ENCODE measurements at places on chromosomes 2 and 18.
A peak's percentile ranks its signal among the peaks of the same experiment; 100 is the strongest.

DNA sequence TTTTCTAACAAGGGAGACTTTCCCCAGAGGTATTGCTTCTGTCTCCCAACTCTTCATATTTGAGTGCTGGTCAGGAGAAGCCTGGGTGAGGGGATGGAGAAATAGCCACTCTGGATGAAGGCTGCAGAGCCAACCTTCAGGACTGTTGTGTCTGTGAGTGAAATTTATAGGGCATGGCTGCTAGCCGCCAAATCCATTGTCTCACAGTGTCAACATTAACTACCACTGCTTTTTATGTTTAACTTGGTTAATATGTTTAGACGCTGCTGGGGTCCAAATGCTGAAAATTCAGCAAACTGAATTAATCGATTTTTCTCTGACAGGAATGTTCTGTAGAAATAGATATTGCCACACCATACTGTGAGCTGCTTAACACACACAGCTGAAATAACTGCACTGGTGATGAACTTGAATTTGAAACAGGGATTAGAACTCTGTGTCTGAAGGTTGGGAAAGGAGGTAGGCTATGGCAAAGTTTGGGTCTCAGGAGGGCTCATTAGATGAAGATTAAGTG is 281.0 kb downstream of the DCC start:
- no peak for DNase-seq

DNA sequence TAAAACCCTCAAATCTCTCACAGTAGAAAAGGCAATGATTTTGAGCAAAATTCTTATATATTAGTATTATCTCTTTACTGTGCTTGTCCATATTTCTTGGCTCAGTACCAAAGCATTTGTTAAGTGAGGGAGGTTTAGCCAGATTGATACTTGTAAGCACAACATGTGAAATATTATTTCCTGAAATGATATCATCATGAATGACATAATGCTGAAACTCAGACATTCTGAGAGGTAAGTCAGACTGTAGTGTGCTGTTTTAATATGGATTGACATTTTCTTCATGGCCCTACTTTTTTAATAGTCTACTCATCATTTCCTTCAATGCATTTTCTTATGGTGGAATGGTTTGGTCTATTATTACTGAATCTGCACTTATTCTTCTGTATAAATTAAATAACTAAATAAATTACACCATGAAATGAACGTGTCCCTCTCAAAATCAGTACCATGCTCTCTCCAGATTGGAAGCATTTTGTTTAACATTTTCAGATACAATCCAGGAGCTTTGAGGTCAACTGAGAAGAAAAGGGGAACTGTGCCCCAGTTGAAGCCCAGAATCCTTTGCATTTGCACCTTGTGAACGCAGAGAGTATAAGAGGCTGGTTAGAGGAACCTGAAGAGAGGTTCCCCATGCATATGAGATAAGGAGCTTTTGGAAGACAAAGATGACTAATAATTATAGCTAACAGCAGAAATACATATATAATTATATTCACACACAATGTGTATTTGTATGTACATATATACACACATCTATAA is 50.1 kb upstream of the CRACDL start:
- peak; percentile 26 for DNase-seq

- no peak for DNase-seq
Observed at GRCh38 chr18:48806551-48807261, 144.1 kb downstream of the SMAD7 start.

DNA sequence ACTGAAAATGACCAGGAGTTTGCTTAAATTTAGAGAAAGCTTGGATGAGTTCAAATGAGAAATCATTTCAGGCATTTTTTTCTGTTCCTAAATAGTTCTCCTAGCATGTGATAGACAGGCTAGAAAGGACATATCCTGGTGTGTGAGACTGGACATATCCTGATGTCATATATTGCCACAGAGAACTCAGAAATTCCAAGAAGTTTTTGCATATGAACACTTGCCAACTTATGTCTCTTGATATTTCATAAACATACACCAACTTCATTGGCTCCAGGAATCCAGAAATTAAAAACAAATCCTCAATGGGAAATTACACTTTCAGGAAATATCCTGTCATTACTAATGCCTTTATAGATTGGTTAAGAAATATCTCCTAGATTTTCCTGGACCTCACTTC is 2.9 kb upstream of the SERPINB4 start:
- no peak for DNase-seq

- DNase-seq = peak; percentile 2
Observed at GRCh38 chr2:12769492-12770105, 52.9 kb downstream of the TRIB2 start.

DNA sequence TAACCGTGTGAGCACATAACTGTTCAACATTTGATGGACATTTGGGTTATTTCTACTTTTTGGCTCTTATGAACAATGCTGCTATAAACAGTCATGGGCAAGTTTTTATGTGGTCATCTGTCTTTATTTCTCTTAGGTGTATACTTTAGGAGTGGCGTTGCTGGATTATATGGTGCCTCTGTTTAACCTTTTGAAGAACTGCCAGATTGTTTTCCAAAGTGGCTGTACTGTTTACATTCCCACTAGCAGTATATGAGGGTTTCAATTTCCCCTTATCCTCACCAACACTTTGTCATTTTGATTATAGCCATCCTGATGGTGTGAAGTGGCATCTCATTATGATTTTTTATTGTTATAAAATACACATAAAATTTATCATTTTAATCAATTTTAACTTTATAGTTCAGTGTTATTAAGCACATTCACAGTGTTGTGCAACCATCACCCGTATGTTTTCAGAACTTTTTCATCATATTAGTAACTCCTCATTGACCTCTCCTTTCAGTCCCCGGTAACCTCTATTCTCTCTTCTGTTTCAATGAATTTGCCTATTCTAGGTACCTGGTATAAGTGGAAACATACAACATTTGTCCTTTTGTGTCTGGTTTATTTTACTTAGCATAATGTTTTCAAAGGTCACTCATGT is 55.4 kb downstream of the EML4 start:
- DNase-seq = no peak

DNA sequence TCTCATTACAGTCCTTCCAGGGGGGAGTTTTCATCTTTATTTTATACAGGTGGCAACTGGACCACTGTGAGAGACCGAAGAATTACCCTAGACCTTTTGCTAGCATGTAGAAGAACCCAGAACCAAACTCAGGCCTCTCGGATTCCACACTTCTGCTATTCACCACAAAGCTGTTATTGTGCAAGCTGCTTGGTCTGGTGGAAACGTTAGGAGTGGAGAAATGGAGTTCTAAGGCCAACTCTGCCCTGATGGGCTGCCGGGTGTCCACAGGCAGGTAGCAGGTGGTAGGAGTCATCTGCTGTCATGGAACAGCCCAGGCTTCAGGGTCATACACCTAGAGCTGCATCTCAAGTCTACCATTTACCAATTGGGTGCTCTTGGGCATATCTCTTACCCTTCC is 218.8 kb downstream of the BCL11A start:
- DNase-seq = no peak

DNA sequence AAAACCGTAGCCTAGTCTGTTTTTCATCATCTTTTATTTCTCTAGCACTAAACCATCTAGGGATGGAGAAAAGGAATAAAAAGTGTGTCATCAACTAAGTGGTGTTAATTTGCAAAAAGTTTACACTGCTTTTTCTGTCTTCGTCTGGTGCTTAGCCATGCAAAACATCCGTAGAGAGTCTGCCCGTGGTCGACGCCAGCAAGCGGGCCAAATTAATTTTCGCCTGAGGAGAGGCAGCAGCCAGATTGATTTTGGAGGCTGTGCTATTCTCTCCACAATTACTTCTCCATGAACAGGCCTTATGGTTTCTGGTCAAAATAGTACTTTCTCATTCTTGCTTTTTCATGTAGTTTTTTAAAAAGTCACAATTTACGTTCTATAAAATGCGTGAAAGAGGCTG is 46.3 kb downstream of the TNFRSF11A start:
- DNase-seq = no peak

GRCh38 chr2:99710721-99711120 is 220.9 kb upstream of the REV1 start:
- DNase-seq = no peak

DNA sequence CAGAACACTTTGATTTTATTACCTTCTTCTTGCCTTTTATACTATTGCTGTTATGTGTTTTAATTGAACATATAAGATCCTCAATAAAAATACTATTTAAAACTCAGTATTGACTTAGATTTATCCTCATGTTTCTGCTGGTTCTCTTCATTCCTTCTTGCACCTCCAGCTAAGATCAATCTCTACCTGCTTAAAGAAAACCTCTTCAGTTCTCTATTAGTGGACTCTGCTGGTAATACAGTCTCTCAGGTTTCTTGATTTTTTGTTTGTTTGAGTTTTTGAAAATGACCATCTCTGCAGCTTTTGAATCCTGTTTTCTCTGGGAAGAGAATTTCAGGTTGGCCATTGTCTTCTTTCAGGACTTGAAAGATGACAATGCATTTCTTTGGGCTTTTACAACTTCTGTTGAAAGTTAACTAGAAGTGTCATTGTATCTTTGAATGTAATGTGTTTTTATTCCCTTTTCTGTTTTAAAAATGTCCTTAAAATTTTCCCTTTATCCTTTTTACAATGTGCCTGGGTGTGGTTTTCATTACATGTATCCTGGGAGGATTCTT is 29.8 kb upstream of the TMEM131 start:
- DNase-seq = peak; percentile 19

- DNase-seq = no peak
Observed at GRCh38 chr2:133568172-133568571, at the start of gene NCKAP5. Gene NCKAP5, minus strand, starts transcription at chr2:133568463. Its CDS starts 50,937 bp downstream, at chr2:133517526.

- no peak for DNase-seq
Observed at GRCh38 chr2:72214429-72215143, 66.9 kb upstream of the CYP26B1 start.

DNA sequence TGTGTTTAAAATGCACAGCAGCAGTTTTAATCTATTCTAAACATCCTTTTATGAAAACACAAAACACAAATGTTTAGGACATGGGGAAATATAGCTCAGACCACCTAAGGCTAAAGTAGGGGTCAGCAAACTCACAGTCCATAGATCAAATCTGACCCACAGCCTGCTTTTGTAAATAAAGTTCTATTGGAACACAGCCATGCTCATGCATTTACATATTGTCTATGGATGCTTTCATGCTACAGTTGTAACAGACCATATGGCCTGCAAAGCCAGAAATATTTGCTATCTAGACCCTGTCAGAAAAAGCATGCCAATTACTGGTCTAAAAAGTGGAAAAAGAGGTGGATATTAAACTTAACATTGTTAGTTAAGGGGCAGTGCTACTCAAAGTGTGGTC is 1105.4 kb upstream of the KLHL29 start:
- no peak for DNase-seq

DNA sequence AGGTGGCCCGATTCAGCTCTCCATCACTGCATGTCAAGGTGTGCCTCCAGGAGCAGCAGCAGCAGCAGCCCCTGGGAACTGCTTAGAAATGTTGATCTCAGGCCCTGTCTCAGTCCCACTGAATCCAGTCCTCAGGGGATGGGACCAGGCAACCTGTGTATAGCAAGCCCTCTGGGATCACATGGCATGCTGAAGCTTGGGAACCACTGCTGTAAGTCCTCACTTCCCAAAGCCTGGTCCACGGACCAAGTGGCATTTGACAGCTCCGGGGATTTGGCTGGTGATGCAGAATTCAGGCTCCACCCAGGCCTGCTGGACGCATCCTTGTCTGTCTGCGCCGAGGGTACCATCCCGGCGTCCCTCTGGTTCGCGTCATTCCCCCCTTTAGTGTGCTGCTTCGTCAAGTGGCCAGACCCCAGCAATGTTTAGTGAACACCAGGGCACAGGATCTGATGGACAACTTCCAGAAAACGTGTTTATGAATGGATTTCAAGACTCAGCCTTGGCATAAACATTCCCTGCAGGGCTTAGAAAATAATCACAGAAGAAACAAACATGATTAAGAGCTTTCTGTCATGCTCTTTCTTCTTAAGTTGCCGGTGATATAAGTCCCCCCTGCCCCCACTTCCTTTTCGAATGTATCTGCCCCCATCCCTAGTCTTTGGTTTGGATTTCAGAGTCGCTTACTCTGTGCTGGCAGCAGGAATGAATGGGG is 234.0 kb downstream of the GBX2 start:
- DNase-seq = no peak

- no peak for DNase-seq
Observed at GRCh38 chr2:169065864-169066517, 3.4 kb upstream of the DHRS9 start.

- no peak for DNase-seq
Observed at GRCh38 chr2:9287400-9288045, 80.9 kb downstream of the ASAP2 start.

GRCh38 chr2:40751981-40752380 is 300.1 kb upstream of the SLC8A1 start:
- DNase-seq = no peak

GRCh38 chr2:226970362-226970761 is 134.5 kb downstream of the RHBDD1 start:
- DNase-seq = no peak

DNA sequence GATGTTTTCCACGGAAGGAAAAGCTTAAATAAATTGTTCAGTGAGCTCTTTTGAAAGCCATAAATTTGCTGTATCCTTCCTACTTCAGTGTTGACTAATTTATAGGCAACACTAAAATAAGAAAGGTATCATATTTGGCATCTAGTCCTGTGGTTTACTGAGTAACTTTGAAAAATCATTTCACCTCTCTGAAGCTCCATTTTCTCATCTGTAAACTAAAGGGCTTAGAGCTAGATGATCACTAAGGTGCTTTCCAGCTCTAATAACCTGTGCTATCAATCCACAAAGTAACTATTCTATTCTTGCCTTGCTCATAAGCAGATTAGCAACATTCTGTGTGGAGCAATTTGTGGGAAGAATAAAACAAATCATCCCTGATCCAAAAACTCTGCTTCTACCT is 3.6 kb upstream of the MYOM1 start:
- no peak for DNase-seq

- DNase-seq = peak; percentile 59
Observed at GRCh38 chr18:74652392-74652988, 54.8 kb downstream of the ZNF407 start.

DNA sequence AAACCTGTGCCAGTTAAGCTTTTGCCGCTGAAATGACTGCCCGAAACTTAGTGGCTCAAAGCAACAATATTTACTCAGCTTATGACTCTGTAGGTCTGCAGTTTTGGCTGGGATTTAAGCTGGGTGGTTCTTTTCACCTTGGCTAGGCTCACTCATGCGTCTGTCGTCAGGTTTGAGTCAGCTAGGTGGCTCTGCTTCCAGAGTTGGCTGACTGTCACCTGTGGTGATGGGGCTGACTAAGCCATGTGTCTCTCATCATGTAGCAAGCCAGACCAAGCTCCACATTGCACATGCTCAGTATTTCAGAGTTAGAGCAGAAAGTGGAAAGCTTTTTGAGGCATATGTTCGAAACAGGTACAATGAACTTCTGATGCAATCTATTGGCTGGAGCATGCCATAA is 354.8 kb downstream of the MEIS1 start:
- no peak for DNase-seq

- no peak for DNase-seq
Observed at GRCh38 chr2:60535685-60536312, 17.7 kb downstream of the BCL11A start.

DNA sequence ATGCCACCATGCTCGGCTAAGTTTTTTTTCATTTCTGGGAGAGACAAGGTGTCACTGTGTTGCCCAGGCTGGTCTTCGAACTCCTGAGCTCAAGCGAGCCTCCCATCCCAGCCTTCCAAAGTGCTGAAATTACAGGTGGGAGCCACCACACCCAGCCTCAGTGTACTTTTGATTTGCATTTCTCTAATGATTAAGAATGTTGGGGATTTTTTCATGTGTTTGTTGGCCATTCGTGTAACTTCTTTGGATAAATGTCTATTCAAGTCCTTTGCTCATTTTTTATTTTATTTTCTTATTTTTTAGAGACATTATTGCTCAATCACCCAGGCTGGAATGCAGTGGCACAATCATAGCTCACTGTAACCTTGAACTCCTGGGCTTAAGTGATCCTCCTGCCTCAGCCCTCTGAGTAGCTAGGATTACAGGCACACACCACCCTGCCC is 73.1 kb downstream of the TMEM185B start:
- DNase-seq = no peak

All from KBM-7 (cell line).